ENCODE measurements at places on chromosomes 16 and 17.

GRCh38 chr16:23027386-23027785 is 121.9 kb downstream of the USP31 start:
- no peak for DNase-seq

DNA sequence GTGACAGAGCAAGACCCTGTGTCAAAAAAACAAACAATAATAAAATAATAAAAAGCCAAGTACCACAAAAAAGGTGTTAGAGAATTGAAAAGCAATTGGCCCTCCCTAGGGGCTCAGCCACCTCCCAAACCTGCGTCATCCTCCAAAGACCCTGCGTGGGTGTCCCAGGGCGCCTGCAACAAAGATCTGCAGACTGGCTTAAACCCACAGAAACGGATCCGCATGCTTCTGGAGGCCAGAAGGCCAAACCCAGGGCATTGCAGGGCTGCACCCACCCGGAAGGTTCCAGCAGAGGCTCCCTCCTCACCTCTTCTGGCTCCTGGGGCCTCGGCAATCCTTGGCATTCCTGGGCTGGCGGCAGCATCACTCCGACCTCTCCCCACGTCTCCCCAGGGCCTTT is 1.5 kb downstream of the ENPP7 start:
- no peak for DNase-seq

GRCh38 chr17:76111956-76112355 is 8.4 kb upstream of the EXOC7 start:
- DNase-seq, result no peak

- DNase-seq, result no peak
These were observed 11.4 kb upstream of the MYH13 start for GRCh38 chr17:10384175-10384574.

DNA sequence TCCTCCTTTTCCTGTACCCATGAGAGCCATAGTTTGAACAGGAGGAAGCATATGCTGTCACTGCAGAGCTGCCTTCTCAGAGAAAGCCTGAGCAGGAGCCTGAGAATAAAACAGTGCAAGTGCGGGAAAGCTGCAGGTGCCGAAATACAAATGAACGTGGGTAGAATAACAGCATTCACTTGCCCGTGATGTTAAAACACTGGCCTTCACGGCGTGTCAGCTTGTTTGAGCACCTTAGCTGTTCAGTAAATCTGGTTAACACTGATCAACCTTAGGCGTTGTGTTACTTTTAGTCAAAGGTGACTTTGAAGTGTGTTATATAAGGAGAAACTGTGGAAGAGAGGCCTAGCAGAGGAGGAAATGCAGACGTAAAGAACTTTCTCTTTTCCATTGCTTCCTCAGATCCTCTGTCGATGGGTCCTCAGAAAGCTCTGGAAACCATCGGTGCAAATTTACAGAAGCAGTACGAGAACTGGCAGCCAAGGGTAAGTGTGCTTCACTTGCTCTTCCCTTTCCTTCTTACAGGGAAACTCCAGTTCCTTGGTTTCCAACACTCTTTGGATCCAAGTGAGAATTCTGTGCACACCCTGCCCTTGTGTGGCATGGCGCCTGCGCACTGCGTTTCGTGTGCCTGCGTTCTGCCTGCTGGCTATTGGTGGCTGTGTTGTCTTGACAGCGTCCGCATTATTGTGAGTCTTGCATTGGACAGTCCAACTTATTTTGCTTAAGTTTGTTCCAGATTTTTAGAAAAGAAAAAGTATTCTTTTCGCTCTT is 98.9 kb downstream of the RPTOR start:
- no peak for DNase-seq

GRCh38 chr17:35245196-35245486 is 2.3 kb downstream of the SLFN5 start:
- DNase-seq, result no peak

GRCh38 chr17:72426321-72426720 is 305.5 kb downstream of the SOX9 start:
- DNase-seq, result no peak

GRCh38 chr17:65742403-65743307 is 181.2 kb upstream of the AXIN2 start:
- no peak for DNase-seq

DNA sequence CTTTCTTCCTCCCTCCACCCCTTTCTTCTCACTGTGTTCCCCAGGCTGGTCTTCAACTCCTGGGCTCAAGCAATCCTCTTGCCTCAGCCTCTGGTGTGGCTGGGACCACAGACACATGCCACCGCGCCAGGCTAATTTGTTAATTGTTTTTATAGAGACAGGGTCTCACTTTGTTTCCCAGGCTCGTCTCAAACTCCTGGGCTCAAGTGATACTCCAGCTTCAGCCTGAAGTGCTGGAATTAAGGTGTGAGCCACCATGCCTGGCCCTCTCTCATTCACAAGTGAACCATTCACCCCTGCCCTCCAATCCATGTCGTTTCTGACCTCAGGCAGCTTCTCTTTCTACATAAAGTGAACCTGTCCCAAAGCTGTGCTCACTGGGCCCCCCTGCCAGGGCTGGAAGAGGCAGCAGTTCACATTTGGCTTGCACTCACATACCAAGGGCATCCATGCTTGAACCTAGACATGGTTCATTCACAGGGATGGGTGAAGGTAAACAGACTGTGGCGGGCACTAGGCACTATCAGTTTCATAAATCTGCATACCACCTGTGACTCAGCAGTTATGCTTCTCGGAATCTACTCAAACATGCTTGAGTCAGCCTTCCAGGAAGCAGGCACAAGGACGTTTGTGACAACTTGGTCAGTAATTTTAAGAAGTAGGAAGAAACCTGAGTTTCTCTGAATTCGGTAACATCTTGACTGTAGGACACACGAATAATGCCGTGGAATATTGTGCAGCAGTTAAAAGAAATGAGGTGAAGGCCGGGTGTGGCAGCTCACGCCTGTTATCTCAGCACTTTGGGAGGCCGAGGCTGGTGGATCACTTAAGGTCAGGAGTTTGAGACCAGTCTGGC is 6.0 kb upstream of the RNF213 start:
- peak; percentile 93 for DNase-seq

DNA sequence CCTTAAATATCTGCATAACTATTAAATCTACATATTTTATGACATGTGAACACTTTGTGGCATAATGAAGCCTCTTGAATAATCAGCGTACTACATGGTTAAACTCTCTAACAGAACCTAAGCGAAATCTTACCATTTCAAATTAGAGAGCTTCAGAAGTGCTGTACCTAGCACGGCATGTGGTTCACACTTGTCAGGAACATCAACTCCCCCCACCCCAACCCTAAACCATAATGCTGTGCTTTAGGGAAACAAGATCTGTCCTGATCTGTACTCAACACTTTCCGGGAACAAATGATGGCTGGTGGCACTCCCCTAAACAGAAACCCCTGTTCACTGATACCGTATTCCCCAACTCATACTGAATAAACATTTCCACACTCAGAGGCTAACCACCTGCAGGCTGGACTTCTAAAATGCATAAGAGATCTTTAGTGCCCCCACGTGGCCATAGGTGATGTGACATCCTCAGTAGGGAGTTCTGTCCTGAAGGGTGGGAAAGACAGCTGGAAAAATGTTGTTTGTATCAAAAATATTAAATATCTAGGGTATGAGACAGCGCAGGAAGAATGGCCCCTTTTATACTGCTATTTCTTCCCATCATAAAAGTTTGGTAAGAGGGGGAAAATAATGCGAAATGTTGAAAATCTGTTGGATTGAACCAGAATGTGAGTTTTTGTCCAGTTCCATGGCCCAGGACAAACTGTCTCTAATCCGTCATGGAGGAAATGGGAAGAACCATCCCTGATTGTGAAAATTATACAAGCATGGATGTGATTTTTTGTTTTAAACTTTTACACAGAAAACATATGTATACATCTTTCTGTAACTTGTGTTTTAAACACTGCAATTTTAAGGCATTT is 88.6 kb downstream of the USP31 start:
- DNase-seq, result peak; percentile 82

DNA sequence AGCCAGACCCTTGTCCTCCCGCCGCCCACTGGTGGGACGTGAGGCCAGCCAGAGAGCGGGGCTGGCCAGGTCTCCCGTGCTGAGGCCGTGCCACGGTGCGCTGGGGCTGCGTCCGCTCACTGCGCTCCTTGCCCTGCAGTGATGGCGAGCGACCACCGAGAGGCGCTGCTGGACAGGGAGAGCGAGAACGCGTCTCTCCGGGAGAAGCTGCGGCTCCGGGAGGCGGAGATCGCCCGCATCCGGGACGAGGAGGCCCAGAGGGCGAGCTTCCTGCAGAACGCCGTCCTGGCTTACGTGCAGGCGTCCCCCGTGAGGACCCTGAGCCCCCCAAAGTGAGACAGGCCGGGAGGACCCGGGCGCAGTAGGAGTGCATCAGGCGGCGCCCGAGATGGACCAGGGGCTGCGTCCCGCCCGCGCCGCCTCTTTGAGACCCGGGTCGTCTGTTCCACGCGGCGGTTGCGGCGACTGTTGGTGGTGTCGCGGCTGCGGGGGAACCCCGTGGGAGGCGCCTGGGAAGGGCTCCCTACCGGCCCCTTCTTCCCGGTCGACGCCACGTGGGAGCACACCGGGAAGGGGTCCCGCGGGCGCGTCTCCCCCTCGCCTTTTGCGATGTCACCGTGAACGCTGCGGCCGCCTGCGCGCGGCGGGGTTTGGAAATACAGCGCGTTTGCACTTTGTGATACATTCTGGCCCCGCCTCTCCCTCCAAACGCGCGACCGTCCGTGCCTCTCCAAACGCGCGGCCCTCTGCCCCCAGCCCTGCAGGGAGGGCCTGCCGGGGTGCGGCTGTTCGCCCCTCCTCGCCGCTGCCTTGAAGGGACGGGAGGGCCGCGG is 792 bp upstream of the RAC3 start:
- DNase-seq, result peak; percentile 71

- peak; percentile 37 for DNase-seq
These were observed 14.1 kb downstream of the CYGB start for GRCh38 chr17:76523084-76524037.

DNA sequence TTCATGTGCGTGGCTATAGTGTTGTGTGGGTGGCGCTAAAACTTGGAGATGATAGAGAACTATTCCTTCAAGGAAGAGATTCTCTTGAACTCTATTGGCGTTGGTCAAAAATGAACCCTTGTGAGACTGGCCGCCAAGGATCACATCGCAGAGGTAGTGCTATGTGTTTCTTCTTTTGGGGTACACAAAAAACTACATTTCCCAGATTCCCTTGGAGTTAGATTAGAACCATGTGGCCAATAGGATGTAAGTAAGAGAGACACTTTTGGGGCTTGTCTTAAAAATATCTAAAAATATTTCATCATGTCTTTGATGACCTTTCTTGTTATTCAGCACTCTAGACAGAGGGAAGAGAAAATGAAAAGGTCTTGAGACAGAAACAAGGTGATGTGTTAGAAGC is 25.4 kb upstream of the DYNLRB2 start:
- no peak for DNase-seq

GRCh38 chr16:89412811-89413210 is 77.5 kb downstream of the ANKRD11 start:
- DNase-seq, result no peak

- no peak for DNase-seq
These were observed 31.6 kb upstream of the ERN1 start for GRCh38 chr17:64161380-64162176.

GRCh38 chr16:24723663-24724062 is 5.8 kb upstream of the TNRC6A start:
- DNase-seq, result no peak

- DNase-seq, result peak; percentile 77
These were observed 9.2 kb upstream of the CCL22 start for GRCh38 chr16:57349212-57350031.

GRCh38 chr17:49388290-49388640 is 26.2 kb upstream of the ZNF652 start:
- peak; percentile 73 for DNase-seq

All from MV-4-11 (cell line).